ENCODE measurements at places on chromosomes 1 and 21.

DNA sequence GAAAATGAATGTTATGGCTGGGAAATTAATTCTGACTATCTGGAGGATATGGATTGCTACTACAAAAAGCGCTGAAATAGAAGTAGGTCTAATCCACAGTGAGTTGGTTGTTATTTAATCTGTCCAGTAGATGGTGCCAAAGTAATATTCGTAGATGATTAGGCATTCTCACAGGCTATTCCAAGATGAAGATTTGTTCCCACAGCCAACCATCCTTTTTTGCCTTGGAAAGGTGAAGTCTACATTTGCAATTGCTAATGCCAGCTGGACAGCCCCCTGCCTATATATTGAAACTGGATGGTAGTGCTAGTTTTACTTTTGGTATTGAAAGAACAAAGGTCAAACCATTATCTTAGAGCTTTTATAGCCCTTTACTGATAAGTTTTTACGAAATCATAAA lies 43.8 kb downstream of the RBM11 start:
- DNase-seq, result peak; percentile 25

DNA sequence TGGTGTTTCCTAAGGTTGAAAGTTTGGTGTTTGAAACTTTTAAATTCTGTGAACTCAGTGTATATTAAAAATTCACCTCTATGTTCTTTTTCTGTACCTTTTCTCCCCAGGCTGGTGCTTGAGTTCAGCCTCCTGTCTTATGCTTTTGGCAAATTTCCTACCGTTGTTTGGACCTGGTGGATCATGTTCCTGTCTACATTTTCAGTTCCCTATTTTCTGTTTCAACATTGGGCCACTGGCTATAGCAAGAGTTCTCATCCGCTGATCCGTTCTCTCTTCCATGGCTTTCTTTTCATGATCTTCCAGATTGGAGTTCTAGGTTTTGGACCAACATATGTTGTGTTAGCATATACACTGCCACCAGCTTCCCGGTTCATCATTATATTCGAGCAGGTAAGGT lies 24.9 kb upstream of the AXDND1 start:
- no peak for DNase-seq

DNA sequence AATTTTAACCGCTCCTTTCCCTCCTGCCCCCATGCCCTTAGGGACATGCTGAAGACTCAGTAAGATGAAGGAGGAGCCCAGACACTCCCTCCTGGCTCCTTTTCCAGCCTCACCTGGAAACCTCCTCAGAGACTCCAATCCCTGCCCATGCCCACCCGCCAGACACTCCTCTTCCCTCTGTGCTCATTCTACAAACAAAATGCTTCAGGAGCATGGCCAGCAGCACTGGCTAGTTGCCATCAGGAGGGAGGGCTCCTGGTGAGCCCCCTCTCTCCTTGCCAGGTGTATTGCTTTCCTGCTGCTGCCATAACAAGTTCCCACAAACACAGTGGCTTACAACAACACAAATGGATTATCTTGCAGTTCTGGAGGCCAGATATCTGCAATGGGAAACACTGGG lies 126.1 kb downstream of the PSMG1 start:
- no peak for DNase-seq

DNA sequence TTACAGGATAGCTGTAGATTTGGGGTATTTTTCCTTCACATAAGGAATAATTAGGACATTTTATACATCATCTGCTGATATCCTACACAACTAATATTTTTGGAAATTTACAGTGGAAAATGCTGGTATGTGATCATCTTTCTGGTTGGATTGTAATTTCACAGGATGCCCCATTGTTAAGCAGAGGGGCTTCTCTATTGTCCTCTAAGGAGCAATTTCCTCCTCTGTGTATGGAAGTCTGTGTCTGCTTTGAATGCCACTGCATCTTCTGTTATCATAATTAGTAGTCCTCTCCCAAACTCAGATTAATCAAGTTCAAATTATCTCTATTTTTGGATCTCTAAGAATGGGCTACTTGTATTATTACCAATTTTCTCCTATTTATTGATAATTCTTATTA lies 988.1 kb upstream of the B3GALT2 start:
- DNase-seq, result no peak

DNA sequence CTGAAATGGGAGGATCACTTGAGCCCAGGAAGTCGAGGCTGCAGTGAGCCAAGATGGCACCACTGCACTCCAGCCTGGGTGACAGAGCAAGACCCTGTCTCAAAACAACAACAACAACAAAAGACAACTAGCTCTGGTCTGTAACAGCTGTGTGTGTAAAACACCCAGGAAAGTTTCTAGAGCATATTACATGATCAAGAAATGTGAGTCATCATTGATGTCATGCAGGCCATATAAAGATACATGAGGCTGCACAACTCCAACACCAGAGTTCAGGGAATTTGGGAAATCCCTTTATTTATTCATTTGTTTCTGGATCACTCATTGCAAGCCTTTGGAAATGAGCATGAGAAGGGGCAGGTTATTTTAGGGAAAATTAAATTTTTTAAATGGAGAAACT lies 50.3 kb upstream of the CTPS1 start:
- DNase-seq, result no peak

DNA sequence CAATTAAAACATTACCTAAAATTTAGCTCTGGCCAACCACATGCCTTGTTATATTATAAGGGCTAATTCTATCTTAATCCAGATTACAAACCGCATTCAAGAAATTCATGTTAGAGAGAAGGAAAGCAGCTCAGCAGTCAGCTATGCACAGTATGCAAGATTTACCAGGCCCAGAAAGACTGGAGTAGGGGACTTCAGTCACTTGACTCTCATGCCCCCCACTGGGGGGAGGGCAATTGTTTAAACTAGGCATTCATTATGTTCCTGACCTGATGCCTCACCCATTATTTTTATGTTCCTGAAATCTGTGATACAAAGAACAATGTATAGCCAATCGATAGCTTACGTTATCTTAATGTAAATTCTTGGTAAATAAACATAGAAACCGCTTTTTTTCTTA lies 96.9 kb downstream of the ZNF644 start:
- no peak for DNase-seq

GRCh38 chr1:233268389-233269022 lies 27.0 kb downstream of the PCNX2 start:
- DNase-seq, result no peak

- DNase-seq, result no peak
Observed at GRCh38 chr1:248704606-248705005, 2.0 kb upstream of the OR14I1 start.

- no peak for DNase-seq
Observed at GRCh38 chr1:222224636-222225315, 323.1 kb downstream of the HHIPL2 start.

- DNase-seq, result no peak
Observed at GRCh38 chr1:192943522-192943921, 115.6 kb downstream of the UCHL5 start.

- no peak for DNase-seq
Observed at GRCh38 chr1:246691622-246692495, 32.4 kb upstream of the SCCPDH start.

GRCh38 chr1:44503625-44504024 lies 98.6 kb downstream of the RNF220 start:
- DNase-seq, result no peak
